ENCODE measurements at places on chromosomes 3 and 15. TPM values are rescaled to one million over a fixed set of nuclear protein-coding genes. Genes with fewer than 3 reads are reported as not detected.

Gene SPTBN5
- total RNA-seq, result 5.9 TPM

Gene DOCK3
- total RNA-seq, result 4.6 TPM

Gene A4GNT
- not detected for total RNA-seq

Gene GOLIM4
- 89.5 TPM for total RNA-seq

Gene CAPN3
- 5.7 TPM for total RNA-seq

Gene RHCG
- not detected for total RNA-seq

Gene DUOXA2
- total RNA-seq, result not detected

Gene SCAANT1
- total RNA-seq, result not detected

Gene GPR149
- not detected for total RNA-seq

Gene SPINT1
- 0.22 TPM for total RNA-seq

Gene DIPK2A
- 10.2 TPM for total RNA-seq

Gene ACTRT3
- total RNA-seq, result 0.49 TPM

Gene CCR8
- not detected for total RNA-seq

Gene SUSD5
- total RNA-seq, result 1.1 TPM

All from heart right ventricle (tissue), 16 donors.